Aorta (tissue), 5 donors: ENCODE measurements at places on chromosomes 12 and 14.
A peak's percentile ranks its signal among the peaks of the same experiment; 100 is the strongest.

DNA sequence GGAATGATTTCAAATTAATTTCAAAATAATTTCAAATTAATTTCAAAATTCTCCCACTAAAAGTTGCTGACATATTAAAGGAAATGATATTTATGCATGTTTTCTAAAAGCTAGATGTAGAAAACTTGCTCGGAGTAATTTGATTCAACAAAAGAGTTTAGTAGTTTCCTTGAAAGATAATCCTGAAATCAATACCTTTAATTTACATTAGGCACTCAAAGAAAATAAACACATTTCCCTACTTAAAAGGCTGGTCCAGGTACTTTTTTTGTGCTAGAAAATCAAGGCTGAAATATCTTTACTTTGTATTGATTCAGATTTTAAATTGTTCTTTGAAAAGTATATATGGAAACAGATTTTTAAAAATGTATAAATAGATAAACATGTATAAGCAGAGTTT is 370.5 kb downstream of the RAD51B start:
- DNase-seq, result no peak

GRCh38 chr14:67263499-67264149 is 22.4 kb downstream of the PALS1 start:
- DNase-seq, result no peak

- DNase-seq, result no peak
These were observed 12.5 kb upstream of the GOLGA3 start for GRCh38 chr12:132841151-132841550.

DNA sequence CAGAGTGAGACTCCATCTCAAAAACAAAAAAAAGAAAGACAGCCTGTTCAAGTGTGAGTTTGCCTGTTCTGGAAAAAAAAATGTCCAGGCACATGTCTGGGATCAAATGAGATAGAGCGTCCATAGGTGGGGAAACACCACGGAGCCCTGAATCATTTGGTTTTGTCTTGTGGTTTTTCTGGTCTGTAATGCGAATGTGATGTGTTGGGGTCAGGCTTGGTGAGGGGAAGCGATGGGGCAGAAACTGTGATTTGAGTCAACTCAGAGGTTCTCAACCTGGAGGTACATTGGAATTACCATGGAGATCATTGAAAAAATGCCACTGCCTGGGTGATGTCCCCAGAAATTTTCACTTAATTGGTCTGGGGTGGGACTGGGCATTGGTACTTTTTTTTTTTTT is 183.9 kb upstream of the PWP1 start:
- DNase-seq, result no peak

GRCh38 chr14:91754819-91755218 is 22.9 kb upstream of the CATSPERB start:
- DNase-seq, result no peak

- DNase-seq, result no peak
These were observed 12.1 kb downstream of the SIRT4 start for GRCh38 chr12:120314220-120314619.

DNA sequence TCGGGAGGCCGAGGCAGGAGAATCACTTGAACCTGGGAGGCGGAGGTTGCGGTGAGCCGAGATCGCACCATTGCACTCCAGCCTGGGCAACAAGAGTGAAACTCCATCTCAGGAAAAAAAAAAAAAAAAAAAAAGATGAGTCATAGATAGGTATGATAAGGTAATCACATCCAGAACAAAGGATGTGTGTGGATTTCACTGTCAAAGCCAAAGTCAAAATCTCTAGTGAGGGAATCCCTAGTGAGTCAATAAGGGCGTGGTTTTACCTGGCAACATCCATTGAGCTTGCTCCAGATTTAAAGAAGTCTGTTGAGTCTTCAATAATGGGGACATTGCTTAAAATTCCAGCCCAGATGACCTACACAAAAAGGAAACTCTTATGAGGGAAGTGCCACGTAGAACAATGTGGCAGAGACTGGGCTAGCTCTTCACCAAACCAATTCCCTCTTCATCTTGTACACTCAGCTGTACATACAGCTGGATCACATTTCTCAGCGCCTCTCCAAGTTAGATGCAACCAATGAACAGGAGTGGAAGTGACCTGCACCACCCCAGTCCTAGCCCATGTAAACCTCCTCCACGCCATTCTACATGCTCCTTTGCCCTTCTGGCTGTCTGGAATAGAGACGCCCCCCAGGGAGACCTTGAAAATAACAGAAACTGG is 23.4 kb downstream of the ALDH1L2 start:
- DNase-seq, result no peak

DNA sequence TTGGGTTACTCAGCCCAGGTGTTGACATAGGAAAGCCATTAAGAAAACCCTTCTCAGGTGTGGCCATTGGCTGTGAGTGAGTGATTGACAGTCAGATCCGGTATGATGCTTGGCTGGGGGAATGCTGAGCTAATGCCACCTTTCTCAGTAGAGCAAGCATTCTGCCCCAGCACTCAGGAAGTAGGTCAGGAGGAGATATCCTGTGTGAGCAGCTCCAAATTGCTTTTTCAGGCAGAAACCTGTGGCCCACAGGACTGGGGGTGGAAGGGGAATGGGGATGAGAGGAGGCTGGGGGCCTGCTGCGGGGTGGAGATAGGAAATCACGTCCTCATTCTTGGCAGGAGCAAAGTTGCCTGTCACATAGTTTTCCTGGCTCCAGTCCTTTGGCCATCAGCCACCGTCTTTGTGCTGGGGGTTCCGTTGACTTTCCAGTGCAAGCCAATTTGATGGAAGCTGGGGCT is 55.7 kb downstream of the NINJ2 start:
- DNase-seq, result no peak

DNA sequence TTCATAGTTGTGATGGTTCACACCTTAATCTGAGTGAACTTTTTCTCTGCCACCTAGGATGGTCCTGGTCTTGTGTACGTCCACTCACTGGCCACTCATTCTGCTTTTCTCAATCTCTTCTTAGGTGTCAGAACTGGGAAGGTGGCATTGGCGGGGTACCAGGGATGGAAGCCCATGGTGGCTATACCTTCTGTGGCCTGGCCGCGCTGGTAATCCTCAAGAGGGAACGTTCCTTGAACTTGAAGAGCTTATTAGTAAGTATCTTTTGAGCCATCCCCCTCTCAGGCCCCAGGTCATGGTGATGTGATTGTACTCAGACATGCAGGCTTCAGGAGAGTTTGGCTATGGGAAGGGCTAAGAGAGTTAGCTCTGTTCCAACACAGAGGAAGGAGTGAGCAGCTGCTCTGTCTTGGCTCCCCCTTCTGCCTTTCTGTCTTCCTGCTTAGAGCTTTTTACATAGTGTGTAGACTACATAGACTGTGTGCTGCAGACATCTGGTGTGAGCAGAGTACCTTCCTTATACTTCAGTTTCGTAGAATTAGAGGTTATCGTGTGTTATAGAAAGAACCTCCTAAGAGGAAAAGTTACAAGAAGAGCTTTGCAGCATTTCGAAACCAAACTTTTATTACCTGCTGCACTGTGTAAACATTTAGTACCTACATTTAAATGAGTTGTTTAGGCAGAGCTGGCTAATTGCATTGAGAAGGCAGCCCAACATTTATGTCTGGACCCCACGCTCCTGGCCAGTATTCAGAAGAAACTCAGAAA is 54.2 kb downstream of the FNTB start:
- no peak for DNase-seq

DNA sequence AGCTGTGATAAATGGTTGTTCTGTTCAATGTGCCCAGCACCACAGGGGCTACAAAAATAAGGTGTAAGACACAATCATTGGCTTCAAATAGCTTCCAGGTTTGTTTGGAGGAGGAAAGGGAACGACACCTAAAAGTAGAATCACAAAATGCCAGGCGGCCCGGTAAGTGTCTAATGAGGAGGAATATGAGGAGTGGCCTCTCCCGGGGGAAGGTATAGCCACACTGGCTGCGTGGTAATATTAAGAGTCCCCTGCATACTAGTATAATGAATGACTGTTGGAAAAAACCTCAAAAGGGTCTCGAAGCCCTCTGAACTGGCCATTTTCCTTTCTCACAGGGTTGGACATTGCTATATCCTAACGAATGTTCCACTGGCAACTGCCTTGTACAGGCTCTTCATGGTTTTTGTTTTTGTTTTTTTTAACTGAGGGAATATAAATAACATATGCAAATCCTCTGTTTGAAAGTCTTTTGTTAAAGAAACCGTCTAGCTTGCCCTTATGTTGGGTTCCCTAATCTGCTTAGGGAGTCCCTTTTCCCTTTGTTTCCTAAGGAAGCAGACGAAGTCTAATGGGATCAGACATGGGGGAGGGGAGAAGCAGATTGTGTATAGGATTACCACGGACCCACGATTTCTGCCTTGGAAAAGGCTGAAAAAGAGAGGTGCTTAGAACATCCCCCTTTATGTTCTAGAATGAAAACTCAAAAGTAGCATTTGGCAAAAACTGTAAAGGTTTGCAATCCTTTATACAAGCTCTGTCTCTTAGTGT is 4.2 kb downstream of the CCDC60 start:
- no peak for DNase-seq

GRCh38 chr12:113162102-113163029 is 12.8 kb downstream of the CFAP73 start:
- DNase-seq, result peak; percentile 38

DNA sequence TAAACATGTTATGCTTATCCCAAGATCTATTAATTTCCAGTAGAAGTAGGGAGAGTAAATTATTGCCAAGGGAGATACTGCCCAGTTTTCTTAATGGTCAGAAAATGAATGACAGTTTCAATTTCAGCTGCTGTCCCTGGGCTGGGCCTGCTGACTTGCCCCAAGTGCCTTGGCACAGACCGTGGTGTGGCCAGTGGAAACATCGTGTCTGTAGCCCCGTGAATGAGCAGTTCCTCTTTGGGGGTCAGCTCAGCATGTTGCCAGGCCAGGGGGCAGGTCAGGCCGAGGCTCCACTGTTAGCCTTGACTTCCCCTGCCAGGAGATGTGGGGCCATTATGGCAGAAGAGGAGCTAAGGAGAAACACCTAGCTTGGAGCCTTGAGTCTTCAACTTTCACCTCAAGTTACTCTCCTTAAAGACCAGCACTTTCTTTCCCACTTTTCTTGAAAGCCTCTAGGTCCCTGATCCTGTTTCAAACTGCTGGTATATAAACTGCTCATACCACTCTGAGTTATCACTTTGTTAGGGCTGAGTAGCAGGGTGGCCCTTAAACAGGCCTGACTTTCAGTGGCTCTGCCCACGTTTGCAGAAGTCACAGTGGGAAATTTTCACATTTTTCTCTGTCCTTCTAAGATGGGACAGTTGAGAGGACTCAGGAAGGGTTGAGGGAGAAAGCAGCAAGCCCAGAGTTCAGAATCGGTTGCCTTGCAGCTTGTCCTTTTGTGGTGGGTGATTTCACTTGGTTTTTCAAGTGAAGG is 73.2 kb downstream of the SUSD6 start:
- no peak for DNase-seq

GRCh38 chr12:64237382-64237781 is 15.3 kb upstream of the KICS2 start:
- no peak for DNase-seq
